COR-L47 (cell line): ENCODE measurements at places on chromosomes 13 and 19.
A peak's percentile ranks its signal among the peaks of the same experiment; 100 is the strongest.

- DNase-seq, result no peak
These were observed 4.8 kb upstream of the SDHAF1 start for GRCh38 chr19:35990156-35990555.

DNA sequence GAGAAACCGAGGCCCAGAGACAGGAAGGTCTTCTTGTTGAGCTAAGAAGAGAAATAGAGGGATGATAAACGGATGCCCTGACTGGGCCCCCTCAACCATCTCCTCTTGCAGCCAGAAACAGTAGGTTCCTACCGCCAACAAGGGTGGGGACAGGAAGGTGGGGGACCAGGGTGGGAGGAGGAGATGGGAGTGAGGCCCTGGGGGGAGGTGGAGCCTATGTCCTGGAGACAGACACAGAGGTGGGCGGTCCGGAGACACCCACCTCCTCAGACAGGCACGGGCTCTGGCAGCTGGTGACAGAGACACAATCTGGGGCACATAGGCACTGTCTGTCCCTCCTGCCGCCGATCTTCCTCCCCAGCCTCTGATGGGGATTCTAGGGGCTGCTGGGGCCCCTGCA, 16.9 kb downstream of the GADD45B start:
- DNase-seq, result no peak

- DNase-seq, result no peak
These were observed 22.1 kb upstream of the RASA3 start for GRCh38 chr13:114154476-114154875.

DNA sequence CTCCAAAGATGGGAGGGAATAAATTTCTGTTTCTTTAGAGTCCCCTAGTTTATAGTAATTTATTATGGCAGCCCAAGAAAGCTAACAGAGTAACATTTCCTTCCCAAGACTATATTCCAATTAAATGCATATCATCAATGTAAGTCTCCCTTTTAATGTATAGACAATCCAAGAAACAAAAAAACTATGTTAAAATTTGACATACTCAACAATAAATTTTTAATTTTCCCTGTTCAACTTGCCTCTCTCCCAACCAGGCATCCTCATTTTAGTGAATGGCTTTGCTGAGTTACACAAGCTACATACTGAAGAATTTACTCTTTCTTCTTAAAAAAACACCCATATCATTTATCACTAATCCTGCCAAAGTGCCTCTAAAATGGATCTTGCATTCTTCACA, 1357.7 kb downstream of the PCDH9 start:
- no peak for DNase-seq

- DNase-seq, result no peak
These were observed 291.1 kb downstream of the LMO7 start for GRCh38 chr13:75927183-75927669.

- peak; percentile 27 for DNase-seq
These were observed 1.1 kb downstream of the ZNF850 start for GRCh38 chr19:36771261-36772231.

DNA sequence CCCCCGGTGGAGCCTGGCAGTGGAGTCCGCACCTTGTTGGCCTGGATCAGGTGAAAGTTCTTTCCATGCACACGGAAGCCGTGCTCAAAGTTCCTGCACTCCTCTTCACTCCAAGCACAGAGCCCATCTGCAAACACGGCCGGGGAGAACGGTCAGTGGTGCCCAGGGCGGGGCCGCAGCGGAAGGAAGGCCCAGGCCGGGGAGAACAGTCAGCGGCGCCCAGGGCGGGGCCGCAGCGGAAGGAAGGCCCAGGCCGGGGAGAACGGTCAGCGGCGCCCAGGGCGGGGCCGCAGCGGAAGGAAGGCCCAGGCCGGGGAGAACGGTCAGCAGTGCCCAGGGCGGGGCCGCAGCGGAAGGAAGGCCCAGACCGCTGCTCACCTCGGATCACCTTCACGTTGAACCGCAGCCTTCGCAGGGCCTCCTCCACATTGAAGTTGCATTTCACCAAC, 20.6 kb upstream of the PLPP2 start:
- DNase-seq, result no peak

DNA sequence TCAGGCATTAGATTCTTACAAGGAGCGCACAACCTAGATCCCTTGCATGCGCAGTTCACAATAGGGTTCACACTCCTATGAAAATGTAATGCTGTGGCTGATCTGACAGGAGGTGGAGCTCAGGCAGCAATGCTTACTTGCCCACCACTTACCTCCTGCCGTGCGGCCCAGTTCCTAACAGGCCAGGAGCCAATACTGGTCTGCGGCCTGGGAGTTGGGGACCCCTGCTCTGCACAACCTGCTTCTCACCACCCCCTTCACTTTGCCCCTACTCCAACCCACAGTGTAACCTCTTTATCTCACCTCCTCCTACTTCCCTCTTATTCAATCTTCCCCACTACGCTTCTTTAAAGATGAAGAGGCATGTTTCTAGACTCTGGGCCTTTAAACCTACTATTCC, 240.2 kb downstream of the RGCC start:
- DNase-seq, result no peak

GRCh38 chr19:38455031-38455430, 21.5 kb downstream of the RYR1 start:
- DNase-seq, result no peak

- DNase-seq, result no peak
These were observed 30.2 kb upstream of the TFDP1 start for GRCh38 chr13:113554333-113554700.

- DNase-seq, result no peak
These were observed 78.3 kb upstream of the IPO5 start for GRCh38 chr13:97875218-97875617.

- no peak for DNase-seq
These were observed 72.4 kb downstream of the STK24 start for GRCh38 chr13:98504371-98504963.

- no peak for DNase-seq
These were observed 1.5 kb upstream of the C13orf46 start for GRCh38 chr13:113975416-113975815.

DNA sequence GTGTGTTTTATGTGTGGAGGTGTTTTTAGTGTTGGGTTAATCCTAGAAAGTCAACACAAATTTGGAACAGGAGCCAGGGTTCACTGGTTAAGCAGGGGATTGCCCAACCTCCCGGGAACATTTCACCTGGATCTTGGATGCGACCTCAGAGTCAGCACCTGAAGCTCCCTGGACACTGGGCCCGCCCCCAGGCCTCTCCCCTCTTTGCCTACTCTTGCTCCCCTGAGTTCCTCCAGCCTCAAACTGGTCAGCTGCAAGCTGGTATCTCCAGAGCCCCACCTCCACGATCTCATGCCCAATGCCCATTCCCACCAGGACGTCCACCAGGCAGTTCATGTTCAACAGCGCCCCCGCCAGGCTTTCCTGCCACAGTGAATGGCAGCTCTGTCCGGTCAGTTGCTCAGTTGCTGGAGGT, 9.7 kb downstream of the HSD17B14 start:
- DNase-seq, result no peak

DNA sequence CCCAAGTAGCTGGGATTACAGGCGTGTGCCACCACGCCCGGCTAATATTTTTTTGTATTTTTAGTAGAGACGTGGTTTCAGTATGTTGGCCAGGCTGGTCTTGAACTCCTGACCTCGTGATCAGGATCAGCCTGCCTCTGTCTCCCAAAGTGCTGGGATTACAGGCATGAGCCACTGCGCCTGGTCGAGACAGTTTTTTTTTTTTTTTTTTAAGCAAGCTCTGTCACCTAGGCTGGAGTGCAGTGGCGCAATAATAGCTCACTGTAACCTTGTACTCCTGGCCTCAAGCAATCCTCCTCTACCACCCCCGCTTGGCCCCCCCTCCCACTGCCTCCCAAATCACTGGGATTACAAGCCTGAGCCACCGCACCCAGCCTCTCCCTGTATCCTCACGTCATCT, 6.4 kb upstream of the MAP2K7 start:
- no peak for DNase-seq

DNA sequence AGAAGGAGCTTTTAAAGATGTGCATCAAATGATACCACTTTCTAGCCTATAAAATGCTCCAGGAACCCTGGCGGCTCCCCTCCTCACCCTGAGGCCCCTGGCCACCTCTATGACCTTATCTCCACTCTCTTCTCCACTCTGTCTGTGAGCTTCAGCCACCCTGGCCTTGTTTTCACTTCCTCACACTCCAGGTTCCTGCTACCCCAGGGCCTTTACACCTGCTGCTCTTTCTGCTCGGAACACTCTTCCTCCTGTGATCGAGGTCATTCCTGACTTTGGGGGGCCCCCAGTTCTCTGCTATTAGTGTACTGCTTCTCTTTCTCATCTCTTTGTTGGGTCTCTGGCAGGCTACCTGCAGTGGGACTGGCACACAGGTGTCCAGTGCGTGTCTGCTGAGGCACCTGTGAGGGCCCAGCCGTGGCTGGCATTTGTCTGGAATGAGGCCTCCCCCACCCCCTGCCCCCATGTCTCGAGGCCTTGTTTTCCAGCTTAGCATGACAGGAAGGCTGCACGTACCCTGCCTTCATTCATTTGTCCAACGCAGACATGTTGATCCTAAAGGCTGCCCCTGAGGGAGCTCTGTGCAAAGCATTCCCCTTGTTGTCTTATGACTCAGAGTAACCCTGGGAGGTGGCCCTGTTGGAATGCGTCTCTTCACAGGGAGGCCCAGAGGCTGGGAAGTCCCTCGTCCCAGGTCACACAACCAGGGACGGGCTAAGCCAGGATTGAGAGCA, 2.3 kb downstream of the DDA1 start:
- DNase-seq, result no peak

- no peak for DNase-seq
These were observed 49.9 kb downstream of the N4BP2L1 start for GRCh38 chr13:32378012-32378411.

GRCh38 chr13:42899266-42899665, 92.8 kb downstream of the EPSTI1 start:
- DNase-seq, result no peak

DNA sequence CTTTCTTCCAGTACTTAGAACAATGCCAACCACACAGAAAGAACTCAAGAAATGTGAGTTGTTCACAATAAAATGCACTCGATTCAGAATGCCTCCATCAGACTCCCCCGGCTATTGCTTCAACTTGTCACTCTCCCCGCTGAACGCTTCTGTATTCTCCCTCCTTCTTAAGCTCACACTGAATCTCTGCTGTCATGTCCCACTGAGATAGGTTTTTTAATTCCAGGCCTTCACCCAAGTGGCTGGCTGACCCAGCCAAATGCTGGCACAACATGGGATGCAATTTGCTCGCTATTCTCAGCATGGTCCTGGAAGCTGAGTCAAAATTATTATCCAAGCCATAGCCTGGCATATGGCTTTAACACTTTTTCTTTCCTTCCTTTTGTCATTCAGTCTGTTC, 76.8 kb upstream of the SERP2 start:
- no peak for DNase-seq

DNA sequence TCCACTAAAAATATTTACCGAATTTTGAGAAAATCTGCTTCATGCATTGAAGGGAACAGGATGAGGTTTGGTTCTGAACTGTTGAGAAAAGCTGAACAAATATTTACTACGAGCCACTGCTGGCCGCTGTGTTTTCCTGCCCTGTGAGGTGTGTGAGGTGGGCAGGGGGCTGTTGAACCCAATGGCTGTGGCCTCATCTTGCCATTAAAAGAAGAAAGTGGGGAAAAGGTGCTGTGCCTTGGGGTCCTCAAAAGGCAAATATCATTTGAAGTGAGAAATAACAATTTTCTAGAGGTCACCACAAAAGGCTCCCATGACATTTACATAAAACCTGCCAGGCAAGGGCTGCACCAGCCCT, 44.7 kb downstream of the KLF2 start:
- no peak for DNase-seq

DNA sequence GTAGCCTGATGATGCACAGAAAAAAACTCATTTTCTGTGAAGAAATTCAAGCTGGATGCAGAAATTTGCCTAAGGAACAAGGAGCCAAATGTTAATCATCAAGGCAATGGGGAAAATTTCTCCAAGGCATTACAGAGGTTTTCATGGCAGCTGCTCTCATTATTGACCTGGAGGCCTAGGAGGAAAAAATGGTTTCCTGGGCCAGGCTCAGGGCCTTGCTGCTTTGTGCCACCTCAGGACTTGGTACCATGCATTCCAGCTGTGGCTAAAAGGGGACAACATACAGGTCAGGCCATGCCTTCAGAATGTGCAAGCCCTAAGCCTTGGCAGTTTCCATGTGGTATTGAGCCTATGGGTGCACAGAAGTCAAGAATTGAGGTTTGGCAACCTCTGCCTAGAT, 1320.1 kb upstream of the MIR17HG start:
- DNase-seq, result no peak
